ENCODE measurements at places on chromosomes 1 and 21. TPM values are rescaled to one million over a fixed set of nuclear protein-coding genes. Genes with fewer than 3 reads are reported as not detected.
A peak's percentile ranks its signal among the peaks of the same experiment; 100 is the strongest.

DNA sequence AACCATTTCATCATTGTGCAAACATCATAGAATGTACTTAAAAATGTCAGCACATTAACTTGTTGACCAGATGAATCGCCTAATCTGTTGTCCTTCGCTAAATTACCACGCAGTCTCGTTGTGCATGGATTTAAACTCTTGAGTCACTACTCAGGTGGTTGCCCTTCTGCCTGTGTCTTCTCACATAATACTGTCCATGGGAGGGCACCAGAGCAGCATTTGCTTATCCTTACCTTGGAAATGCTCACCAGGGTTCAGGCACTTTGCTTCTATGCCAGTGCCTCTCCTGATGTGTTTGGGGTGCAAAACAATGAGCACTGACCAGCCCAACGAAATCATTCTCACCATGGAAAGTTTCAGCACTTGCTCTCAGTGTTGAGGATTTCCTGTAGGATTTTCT, 559.9 kb downstream of the RWDD3 start:
- no peak for DNase-seq

DNA sequence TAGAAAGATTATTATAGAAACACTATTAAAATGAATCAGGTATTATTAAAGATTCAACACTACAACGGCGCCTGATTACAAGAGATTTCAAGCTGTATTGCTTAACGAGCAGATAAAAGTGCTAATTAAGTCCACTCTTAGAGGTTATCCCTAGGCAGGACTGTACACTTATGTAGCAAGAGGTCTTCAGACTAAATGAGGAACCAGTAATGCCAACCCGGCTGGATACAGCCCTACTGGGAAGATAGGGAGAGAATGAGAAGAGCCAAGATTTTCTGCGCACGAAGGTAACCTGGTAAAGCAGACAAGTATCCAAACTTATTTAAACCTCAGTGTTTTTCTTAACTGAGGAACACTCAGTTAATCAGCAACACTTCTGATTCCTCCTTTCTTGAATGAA, 115.7 kb upstream of the HIVEP3 start:
- DNase-seq, result no peak

DNA sequence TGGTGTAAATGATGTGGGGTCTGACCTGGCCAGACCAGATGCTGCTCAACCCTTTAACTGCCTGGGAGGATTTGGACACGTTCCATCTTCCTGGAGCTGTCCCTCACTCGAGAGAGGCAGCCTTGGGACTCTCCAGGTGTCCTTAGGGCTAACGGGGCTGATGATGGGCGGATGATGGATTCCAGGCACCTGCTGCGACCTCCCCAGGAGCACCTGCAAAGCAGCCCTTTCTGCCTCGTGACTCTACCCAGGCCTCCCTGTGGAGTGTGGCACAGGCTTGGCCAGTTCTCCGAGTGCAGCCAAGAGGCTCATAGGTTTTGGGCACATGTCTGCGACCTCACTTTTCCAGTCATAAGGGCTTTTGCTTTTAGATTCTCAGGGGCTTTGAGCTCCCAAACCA, 12.3 kb upstream of the TRIM17 start:
- no peak for DNase-seq

DCST1 gene
- 0.13 TPM for total RNA-seq

PCNT gene
- total RNA-seq, result 13.2 TPM

DNA sequence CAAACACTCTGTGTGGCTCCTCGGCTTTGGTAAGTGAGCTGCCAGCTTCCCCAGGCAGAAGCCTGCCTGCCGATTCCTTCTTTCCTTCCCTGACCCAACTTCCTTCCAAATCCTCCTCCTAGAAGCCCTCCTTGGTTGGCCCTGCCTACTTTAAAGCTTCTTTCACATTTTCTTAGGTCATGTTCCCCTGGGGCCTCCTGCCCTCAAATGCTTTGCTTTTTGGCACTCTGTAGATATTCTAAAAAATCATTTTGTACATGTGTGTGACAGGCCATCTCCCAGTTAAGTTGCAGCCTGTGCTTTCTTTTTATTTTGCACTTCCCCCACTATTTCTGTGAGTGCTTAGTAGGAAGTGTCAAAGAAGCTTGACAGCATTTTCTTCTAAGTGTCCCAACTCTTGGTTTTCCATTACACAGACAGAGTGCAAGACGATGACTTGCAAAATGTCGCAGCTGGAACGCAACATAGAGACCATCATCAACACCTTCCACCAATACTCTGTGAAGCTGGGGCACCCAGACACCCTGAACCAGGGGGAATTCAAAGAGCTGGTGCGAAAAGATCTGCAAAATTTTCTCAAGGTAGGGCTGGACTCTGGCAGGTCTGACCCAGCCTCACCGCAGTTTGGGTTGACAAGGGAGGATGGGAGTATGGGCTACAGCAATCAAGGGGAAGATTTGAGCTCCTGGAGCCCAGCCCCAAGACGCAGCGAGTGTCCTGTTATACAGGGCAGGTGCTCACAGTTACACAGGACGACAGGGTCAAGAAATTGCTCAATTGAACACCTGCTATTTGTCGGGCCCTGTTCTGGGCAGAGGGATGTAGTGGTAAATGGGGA, at the start of gene S100A9:
Gene S100A9 (plus strand): TSS at position 2 of the 838 bp plus-strand sequence. CDS start 430 bp downstream, at position 432.
- peak; percentile 46 for DNase-seq

DNA sequence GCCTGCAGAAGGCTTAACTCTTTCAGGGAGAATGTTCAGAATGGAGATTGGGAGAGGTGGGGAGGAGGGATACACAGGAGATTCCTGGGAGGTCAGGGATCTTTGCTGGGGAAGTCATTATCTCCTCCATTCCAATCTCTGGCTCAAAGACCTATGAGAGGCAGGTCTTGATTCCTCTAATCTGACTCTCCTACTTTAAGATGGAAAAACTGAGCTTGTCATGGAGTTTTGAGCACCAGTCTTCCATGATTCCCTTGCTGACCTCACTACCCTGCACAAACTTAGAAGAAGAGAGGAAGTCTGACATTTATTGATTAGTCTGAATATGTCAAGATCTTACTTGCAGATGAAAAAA, 41.5 kb upstream of the SYNC start:
- DNase-seq, result no peak

GRCh38 chr21:43825242-43825935, 36.0 kb downstream of the RRP1 start:
- no peak for DNase-seq

NVL gene
- total RNA-seq, result 8.0 TPM

ERG gene
- total RNA-seq, result 4.0 TPM

DNA sequence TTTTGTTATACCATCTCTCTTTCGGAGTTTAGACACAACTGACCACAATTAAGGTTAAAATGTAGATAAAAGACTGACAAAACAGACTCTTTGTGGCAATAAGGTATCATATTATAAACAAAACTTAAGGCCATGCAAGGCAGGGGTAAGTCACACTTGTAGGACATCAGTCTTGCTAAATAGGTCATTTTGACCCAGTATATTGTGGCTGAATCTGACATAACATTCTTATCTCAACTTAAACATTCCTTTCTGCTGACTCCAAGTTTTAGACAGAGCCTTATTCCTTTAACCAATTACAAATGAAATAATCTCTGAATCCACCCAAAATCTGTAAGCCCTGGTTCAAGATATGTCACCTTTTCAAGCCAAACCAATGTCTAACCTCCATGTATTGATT, 733.4 kb upstream of the B3GALT2 start:
- DNase-seq, result no peak

DNA sequence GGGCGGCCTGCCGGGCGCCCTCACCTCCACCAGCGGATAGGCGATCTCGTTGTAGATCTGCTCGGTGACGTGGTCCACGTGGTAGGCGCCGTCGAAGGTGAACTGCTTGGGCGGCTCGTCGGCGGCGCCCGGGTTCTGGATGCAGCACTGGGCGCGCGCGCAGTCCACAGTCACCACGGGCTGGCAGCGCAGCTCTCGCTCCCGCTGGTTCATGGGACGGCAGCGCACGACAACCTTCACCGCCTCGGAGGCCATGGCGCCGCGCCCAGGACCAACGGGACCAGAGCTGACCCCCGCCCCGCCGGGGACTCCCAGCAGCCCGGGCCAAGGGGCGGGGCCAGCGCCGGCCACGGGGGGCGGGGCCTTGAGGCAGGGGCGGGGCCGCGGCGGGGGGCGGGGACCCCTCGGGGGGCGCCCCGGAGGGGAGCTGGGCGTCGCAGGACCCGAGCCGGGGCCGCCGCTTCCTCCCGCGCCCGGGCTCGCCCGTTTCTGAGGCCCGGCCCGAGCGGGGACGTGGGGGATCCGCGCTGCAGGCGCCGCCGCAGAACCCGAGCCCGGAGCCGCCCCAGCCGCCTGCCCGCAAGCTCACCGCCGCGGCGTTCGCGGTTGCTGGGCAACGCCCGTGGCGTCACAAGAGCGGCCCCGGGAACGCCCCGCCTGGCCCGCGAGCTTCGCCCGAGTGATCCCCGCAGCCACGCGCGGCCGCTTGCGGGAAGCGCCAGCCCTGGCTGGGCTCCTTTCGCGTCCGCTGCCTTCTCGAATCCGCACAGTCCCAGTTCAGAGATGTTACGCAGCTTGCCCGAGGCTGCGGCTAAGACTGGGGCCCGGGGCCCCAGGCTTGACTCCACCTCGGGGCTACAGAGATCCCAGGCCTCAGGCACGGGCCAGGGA, at the start of gene KIF17:
Gene KIF17 (minus strand): TSS at position 556 of the 891 bp plus-strand sequence. CDS start 301 bp downstream, at position 255.
- peak; percentile 84 for DNase-seq

IL6R gene
- 171 TPM for total RNA-seq

- DNase-seq, result no peak
Measured at GRCh38 chr1:192951691-192952460, 107.3 kb downstream of the UCHL5 start.

BTBD19 gene
- total RNA-seq, result 7.8 TPM

DNA sequence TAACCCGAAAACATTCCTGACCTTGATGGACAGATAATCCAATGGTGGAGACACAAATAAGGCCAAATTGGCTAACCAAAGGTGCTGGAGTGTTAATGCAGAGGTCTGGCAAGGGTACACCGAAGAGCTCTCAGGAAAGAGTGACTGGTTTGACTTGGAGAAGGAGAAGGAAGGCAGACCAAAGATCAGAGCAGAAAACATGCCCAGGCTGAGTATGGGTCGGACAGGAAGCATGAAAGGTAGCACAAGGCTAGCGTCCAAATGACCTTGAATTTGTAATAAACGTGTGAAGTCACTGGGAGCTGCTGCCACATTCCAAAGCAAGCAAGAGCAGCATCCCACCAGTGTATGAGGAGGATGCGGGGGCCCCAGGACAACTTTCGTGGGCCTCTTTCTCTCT, 45.7 kb downstream of the APP start:
- no peak for DNase-seq

PARK7 gene
- total RNA-seq, result 198 TPM

GRCh38 chr1:229231754-229232119, 39.2 kb upstream of the RAB4A start:
- no peak for DNase-seq

DNA sequence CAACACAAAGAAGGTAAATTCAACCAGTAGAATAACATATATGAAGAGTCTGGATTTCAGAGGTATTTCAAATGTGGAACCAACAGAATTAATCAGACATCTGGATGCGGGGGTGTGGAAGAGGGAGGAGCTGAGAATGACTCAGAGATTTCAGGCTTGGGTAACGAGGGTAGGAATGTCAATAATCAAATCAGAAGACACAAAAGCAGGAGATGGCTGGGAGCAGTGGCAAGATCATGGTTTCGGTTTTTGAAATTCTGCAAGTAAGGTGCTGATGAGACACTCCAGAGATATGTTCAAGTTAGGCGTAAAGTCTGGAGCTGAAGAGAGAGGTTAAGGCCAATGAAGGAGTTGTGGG, 64.0 kb downstream of the PLPPR5 start:
- no peak for DNase-seq

- DNase-seq, result no peak
Measured at GRCh38 chr1:223411309-223411708, 18.1 kb downstream of the CCDC185 start.

WLS gene
- 11.2 TPM for total RNA-seq

DNA sequence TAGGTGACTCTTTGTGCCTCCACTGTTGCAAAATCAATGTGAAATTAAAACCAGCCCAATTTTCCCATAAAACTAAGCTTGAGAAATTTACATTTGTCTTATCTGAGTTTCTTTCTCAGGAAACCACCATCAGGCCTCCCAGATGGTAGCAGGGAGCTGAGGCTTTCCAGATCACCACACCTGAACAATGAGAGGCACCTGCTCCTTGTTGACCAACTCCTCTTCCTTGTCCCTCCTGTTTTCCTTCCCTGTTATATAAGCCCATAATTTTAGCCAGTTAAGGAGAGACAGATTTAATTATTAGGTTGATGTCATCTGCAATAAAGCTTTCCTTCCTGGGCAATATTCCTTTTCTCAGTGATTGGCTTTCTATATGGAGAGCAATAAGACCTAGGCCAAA, 32.0 kb upstream of the C1orf185 start:
- no peak for DNase-seq

GTF2B gene
- total RNA-seq, result 9.7 TPM

NDUFS5 gene
- total RNA-seq, result 104 TPM

DNA sequence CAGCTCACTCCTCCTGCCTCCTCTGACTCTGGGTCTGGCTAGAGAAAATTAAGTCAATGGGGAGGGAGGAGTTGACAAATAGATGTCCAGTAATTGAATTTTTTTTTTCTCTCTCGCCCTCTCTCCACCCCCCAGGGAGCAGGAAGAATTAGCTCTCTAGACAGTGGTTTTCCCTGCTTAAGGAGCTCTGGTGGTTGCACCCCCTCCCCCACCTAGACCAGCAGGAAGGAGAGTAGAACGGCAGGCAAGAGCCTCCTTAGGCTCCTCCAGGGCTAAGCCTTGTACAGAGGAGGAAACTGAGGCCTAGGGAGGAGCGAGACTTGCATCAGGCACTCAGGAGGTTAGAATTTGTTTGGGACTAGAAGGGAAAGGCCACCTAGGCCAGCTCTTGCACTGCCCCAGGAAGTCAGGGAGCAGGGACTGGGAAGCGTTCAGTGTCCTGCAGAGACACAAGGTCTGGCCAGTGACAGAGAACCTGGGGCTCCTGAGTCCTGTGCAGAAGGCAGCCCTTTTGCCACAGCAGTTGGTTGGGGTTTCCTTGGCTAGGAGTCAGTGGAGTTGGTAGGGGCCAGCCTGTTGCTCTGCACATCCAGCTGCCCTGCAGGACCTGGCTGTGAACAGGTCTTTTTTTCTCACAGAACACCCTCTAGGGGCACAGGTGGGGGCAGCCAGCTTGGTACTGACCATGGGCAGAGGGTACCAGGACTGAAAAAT, 49.5 kb upstream of the ACOT11 start:
- no peak for DNase-seq

LINGO4 gene
- 0.15 TPM for total RNA-seq

DNA sequence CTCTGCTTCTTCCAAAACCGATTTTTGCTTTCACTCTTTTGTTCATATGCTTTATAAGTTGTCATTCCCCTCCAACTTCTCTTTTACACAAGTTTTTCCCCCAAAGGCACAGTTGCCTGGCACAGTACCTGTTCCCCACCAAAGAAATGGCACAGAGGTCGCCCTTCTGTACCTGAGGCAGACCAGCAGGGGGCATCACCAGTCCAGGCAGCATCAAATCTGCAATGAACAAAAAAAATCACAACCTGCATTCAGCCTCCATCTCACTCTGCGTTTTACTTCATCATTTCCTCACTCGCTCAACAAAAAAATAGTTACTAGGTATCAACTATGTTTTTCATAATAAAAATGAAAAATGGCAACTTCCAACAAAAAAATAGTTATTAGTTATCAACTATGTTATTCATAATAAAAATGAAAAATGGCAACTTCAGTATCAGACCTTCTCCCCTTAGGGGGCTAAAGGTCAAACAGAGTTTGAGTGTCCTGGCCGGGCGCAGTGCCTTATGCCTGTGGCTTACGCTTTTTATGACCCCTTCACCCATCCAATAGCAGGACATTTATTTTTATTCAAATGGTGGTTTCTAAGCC, 4.1 kb downstream of the EIF2D start:
- no peak for DNase-seq

RNF187 gene
- total RNA-seq, result 60.3 TPM

LAPTM5 gene
- 22.3 TPM for total RNA-seq

Data from left lobe of liver (tissue), 2 donors.